ENCODE measurements at places on chromosomes 7 and 10. TPM values are rescaled to one million over a fixed set of nuclear protein-coding genes. Genes with fewer than 3 reads are reported as not detected.

The HOXA9 gene
- polyA plus RNA-seq: 0.78 TPM

The TMEM225B gene
- polyA plus RNA-seq: 0.72 TPM

DNA sequence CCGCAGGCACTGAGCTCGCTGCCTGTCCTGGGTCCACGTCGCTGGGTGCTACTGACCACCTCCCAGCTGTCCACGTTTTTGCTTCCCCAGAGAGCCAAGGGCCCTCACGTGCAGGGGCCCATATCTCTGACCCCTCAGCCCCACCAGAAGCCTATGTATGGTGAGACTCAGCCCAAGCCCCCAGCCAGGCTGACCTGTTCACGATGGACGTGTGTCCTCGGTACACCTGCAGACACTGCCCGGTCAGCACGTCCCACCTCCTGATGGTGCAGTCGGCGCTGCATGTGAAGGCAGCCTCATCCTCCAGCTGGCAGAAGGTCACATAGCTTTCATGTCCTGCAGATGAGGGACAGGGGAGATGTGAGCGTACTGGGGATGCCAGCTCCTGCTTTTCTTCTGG lies 9.9 kb downstream of the WDR86 start:
- DNase-seq: no peak

The FAM180A gene
- 5.5 TPM for polyA plus RNA-seq

- DNase-seq: no peak
Measured at GRCh38 chr10:90051474-90051873, 350.1 kb downstream of the KIF20B start.

GRCh38 chr10:69088471-69088769 lies 517 bp downstream of the SRGN start:
- no peak for DNase-seq

DNA sequence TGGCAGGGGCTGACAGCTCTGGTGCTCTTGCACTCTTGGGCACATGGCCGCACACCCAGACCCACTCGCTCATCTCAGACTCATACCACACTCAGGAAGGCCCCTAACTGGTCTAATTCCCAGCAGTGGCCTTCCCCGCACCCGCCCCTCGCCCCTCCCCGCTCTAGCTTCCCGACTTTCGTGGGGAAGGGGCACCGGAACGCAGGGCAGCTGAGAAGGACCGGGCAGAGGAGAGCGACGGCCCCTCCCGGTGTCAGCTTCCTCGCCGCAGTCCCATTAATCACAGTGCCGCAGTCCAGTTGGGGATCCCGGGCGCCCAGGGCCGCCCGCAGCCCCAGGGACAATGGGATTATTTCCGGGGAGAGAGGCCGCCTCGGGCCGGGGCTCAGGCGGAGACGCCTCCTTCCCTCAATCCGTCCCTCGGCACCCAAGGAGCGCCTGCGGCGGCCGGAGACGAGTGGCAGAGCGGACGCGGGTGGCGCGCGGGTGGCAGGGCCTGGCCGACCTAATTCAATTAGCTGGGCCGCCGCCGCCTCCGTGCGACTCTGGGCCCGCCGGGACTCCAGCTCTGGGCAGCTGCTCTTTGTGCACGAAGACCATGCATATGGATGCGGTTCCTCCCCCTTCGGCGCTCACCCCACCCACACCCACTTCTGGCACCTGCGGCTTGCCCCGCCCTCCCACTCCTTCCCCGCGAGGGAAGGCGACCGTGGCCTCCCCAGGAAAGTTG lies 7.8 kb upstream of the TLX1 start:
- no peak for DNase-seq

GRCh38 chr10:119652361-119652730 lies 1.2 kb downstream of the BAG3 start:
- DNase-seq: peak; percentile 34

The PRTFDC1 gene
- polyA plus RNA-seq: 46.8 TPM

GRCh38 chr7:51261950-51262795 lies 54.4 kb downstream of the COBL start:
- no peak for DNase-seq

DNA sequence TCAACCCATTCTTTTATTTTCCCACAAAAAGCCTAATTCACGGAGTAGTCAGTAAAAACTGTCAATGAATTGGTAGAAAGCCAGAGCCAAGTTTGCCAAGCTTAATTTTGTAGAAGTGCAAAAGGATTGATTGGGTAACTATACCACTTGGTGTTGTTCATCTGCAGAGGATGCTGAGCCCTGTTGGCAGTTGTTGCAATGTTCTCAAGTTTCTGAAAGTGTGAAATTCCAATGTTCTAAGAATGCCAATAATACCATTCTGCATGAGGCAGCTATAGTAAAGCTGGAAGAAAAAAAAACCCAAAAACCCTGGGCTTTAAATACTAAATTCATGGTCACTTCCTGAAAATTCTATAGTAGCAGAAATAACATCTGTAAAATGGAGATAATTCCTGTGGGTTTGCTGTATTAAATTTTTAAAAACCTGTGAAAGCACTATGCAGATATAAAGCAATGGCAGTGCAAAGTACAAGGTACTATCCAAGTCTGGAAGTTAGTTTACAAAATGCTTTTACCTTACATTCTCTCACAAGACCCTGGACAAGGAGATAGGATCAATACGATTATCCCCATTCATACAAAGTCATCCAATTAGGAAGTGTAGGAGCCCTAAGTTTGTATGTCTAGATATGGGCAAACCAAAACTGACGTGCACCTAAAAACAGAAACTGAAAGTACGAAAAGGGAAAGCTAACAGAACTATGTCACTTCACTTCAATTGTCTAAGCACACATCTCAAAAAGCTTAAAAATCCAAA lies 6.0 kb upstream of the PON1 start:
- no peak for DNase-seq

- no peak for DNase-seq
Measured at GRCh38 chr10:95116869-95117269, 47.6 kb upstream of the CYP2C8 start.

- no peak for DNase-seq
Measured at GRCh38 chr7:149011491-149011890, 16.8 kb downstream of the PDIA4 start.

The CALY gene
- polyA plus RNA-seq: 0.16 TPM

- no peak for DNase-seq
Measured at GRCh38 chr10:33099748-33100147, 141.7 kb upstream of the ITGB1 start.

GRCh38 chr7:129780974-129781927 lies 169.7 kb downstream of the NRF1 start:
- DNase-seq: no peak

- DNase-seq: no peak
Measured at GRCh38 chr7:51817694-51818225, 501.2 kb upstream of the COBL start.

- DNase-seq: no peak
Measured at GRCh38 chr7:138032186-138032585, 30.3 kb upstream of the CREB3L2 start.

DNA sequence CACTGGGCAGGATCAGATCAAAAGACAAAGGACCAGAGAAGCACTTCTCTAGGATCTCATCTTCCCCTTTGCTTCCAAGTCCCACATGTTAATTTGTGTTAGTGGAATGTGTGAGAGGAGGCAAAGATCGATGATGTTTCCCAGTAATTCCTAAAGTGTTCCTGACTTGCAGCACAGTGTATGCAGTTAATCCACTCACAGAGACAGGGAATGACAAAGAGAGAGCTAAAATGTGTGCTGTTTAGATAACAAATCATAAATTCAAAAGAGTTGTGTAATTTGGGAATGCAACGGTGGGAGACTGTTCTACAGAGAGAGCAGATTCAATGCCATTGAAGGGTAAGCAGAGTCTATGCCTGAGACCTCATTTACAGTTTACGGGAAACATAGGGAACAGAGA lies 132.0 kb upstream of the SVIL start:
- no peak for DNase-seq
